SJSA1 (cell line): ENCODE measurements at places on chromosomes 6 and 20. TPM values are rescaled to one million over a fixed set of nuclear protein-coding genes. Genes with fewer than 3 reads are reported as not detected.

FAM50B gene
- total RNA-seq: 0.25 and 0.58 TPM in 2 replicates

GUCA1A gene
- not detected in 2 replicates for total RNA-seq

GRCh38 chr6:168217216-168217879 is 102.2 kb downstream of the DACT2 start:
- DNase-seq: peak; percentile 26

GRCh38 chr6:78746457-78746856 is 120.9 kb upstream of the IRAK1BP1 start:
- no peak for DNase-seq

- DNase-seq: no peak
Observed at GRCh38 chr6:33927616-33928015, 123.8 kb upstream of the MLN start.

PGBD1 gene
- 13.4 and 13.5 TPM in 2 replicates for total RNA-seq

- DNase-seq: no peak
Observed at GRCh38 chr6:90106449-90106848, 190.2 kb downstream of the BACH2 start.

SIGLEC1 gene
- total RNA-seq: not detected in 2 replicates
